ENCODE measurements at places on chromosomes 2 and 18.
A peak's percentile ranks its signal among the peaks of the same experiment; 100 is the strongest.

DNA sequence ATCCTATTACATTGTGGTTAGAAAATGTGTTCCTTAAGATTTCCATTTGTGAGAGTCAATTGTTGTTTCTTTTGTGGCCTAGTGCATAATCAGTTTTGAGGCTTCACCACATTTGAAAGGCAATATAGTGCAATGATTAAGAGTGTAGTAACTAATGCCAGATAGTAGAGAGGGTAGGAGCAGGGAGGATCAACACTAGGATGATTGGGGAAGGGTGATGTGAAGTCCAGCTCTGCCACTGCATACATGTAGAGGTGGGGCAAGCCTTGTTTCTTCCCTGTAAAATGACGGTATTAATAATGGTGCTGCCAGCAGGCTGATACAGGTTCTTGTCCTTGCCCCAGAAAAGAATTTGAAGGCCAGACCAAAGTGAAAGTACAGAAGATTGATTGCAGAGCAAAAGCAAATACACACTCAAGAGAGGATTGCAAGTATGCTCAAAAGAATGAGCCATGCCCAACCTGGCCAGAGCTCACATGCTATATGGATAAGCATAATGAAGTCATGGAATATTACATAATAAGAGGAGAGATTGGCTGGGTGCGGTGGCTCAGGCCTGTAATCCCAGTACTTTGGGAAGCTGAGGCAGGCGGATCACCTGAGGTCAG lies 8.0 kb downstream of the SP100 start:
- no peak for DNase-seq

DNA sequence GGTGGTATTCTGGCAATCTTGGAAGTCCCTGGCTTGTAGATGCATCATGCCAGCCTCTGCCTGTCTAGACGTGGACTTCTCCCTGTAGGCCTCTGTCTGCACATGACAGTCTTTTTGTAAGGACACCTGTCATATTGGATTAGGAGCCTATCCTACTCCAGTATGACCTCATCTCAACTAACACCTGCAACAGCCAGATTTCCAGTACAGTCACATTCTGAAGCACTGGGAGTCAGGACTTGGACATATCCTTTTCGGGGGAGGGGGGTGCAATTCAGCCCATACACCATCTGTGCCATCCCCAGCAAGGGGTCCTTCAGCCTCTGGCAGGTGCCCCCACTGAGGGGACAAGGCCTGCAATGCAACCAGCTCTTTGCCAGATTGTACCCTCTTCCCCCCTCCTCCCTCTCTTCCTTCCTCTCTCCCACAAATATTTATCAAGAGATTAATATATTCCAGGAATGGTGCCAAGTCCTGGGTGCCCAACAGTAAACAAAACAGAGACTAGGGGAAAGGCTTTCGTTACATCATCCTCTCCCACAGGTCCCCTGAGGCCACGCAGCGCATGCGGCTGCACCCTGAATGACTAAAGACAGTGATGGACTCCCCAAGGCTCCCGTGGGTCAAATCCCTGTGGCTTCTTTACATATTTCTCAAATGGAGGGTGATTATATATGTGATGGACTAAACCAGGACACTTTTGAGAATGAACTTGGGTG lies 20.5 kb upstream of the MYCN start:
- DNase-seq: peak; percentile 24

DNA sequence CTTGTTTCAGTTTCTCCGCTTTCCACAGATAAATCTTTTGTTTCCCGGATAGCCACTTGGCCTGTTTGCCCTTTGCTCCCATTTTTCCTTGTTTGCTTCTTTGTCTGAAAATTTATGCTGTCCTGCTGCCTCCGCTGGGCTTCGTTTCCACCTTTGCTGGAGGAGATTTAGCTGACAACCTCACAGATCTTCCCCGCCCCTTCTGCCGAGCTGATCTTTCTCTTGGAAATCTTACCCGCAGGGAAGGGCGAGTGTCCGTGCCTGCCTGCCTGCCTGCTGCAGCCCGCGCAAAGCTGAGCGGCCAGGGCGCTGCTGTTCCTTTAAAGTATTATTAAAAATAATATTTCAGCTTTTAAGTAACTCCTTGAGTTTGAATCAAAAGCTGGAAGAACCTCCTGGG lies 1.4 kb upstream of the XRCC5 start:
- DNase-seq: no peak

- DNase-seq: no peak
Observed at GRCh38 chr2:166373539-166373938, 2.2 kb downstream of the SCN9A start.

DNA sequence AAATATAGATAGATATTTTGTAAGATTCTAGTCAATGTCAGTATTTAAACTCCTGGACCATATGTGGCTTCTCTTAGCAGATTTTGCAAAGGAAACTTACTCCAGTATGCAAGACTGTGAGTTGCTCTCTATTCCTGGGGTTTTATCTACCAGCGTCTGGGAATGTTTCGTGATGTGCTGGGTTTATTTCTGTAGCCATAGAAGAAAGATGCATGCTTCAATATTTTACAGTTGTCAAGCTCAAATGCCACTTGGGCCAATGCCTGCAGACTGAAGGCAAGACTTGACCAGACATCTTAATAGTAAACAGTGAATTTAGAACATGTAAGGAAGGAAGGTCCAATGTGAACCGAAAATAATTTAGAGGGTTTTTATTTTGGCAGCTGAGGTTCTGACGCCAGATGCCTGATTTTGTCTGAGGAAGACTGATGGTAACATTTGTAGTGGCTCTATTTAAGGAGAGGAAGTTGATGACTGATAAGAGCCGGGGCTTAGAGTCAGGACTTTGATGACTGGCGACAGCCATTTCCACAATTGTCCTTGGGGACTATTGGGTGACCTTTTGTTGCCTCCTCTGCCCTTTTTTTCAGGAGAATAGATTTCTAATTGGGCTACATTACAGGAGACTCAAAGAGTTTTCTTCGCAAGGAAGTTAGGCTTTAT lies 154.3 kb downstream of the RAPGEF4 start:
- peak; percentile 18 for DNase-seq

- no peak for DNase-seq
Observed at GRCh38 chr18:4271952-4272351, 183.2 kb downstream of the DLGAP1 start.

DNA sequence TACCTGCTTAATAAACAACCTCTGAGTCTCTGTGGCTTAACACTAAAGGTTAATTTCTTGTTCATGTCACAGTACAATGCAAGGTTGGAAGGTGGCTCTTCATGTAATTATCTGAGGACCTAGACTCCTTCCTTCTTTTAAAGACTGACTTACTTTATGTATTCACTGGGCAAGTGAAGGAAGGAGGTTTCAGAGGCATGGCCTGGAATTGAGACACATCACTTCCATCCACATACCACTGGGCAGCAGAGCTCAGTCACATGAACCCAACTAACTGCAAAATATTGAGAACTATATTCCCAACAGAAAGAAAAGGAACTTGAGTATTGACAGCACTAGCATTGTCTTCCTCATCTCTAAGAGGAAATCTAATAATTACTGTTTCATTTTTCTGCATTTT lies 57.5 kb upstream of the FN1 start:
- DNase-seq: no peak

- no peak for DNase-seq
Observed at GRCh38 chr2:175010848-175011254, 5.7 kb upstream of the CHN1 start.

DNA sequence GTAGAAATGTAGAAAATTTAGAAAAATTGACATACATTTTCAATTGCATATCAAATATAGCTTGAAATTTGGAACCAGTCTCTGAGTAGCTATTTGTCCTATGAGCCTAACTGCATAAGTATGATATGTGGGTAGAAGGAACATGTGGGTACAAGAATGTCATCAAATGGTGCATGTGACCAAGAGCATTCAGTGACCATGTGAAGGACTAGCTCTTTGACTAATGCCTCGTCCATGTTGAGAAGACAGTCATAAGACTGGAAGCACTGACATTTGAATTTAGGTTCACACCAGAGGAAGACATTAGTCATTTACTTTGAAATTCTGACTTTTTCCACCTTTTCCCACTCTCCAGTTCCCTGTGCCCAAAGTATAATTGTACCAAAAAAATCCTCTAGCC lies 12.6 kb downstream of the MRPL44 start:
- no peak for DNase-seq

GRCh38 chr2:25726522-25726921 lies 53.1 kb upstream of the DTNB start:
- DNase-seq: no peak

- DNase-seq: no peak
Observed at GRCh38 chr2:46323730-46324129, 26.5 kb downstream of the EPAS1 start.

DNA sequence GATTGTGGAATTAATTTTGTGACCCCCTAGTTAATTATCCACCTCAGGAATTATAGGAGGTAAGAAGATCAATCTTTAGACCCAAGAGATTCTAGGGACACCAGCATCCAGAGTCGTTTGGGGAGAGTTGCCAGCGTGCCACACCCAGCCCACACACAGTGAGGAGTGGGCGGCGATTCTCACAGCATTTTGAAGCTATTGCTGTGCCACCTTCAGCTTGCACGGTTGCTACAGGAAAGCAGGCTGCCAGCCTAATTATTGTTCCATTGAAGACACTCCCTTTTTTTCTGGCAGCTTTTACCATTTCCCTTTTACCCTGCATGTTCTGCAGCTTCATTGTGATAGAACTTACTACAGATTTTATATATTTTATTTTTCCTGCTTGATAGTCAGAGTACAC lies 13.1 kb upstream of the MYL12A start:
- DNase-seq: no peak

GRCh38 chr2:109085912-109086742 lies 42.9 kb upstream of the SH3RF3 start:
- no peak for DNase-seq

GRCh38 chr18:44853430-44853829 lies 172.7 kb downstream of the SETBP1 start:
- no peak for DNase-seq

GRCh38 chr2:23838581-23838980 lies 88.3 kb downstream of the ATAD2B start:
- no peak for DNase-seq

DNA sequence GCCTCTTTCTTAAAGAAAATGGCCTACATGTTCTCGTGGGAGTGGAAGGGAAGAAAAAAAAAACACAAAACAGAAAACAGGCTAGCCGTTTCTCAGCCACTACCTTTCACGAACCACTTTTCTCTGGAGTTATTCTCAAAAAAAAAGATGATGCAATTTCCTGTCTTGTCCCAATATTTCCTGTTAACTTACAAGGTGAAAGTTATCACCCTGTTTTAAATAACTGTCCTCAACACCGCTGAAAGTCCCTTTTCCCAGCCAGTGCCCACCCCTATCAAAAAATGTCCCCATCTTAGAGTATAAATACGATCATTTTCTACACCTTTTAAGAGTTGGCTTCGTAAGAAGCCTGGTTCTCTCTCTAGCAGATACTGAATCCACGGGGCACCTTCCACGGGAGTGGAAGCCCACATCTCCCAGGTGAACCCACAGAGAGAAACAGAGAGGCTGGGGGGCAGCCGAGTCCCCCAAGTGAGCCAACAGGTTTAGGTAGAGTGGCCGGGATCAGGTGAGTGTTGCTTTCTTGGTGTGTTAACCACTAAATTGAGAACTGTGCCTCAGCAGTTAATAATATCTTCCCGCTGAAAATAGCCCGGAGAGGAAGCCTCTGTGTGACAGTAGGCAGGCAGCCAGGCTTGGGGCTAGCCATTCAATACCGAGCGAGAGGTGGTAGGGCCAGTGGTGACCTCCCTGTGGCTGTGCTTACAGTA lies 15.9 kb downstream of the SMAD7 start:
- DNase-seq: peak; percentile 53

DNA sequence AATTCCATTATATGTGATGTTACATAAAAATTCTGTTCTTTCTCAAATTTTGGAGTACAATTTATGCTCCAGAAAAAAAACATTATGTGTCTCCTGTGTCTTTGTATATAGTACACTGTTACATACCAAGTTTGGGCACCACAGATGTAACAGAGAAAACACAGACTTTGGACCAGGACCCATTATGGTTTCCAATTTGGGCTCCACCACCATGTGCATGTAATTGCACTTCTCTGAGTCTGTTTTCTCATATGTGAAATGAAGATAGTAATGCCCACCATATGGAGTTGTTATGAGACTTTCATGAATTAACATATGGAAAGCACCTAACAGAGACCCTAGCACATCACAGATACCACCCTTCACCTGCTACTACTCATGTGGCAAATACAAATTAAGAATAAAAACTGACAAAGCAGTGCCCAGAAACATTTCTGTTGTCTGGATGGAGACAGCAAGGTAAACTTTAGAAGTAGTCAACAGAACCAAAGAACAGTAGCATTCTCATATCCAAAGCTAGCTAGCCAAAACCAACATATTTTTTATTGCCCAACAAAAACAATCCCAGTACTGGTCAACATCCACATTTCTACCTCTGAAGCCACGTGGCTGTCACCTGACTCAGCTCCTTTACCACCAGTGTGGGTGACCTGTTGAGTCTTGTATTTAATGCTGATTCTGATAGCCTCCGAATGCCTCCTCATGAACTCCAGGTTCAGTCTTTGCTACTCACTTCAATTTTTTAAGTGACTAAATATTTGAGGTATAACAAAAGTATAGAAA lies 42.9 kb downstream of the ANTXR1 start:
- DNase-seq: no peak

DNA sequence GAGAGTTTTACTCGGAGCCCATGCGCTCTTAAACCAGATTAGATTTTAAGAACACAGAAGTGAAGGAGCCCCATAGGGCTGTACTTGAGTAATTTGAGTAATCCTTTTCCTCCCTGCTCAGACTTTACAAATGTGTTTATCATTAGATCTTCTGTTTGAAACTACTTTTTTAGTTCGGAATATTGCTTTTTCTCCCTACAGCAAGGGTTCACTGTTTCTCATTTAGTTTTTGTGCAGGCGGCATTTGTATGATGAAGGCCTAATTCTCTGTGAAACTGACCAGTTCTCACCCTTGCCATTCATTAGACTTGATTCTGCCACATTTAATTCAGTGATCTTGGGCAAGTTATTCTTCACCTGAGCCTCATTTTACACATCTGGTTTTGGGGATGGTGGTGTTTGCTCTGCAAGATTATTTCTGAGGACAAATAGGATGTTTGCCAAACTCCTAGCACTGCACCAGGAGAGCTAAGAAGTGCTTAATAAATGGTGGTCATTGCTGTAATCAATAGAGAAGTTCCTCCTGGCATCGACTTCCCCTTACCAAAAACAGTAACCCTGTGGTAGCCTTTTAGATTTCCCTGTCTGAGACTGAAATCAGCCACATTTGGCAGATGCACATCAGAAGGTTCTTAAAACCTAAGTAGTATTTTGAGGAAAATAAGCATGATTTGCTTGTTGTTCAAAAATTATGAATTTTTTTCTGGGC lies 2.2 kb downstream of the B3GNT2 start:
- peak; percentile 71 for DNase-seq

- DNase-seq: no peak
Observed at GRCh38 chr2:216210701-216211540, 101.8 kb downstream of the XRCC5 start.

- no peak for DNase-seq
Observed at GRCh38 chr2:13006426-13006825, 289.7 kb downstream of the TRIB2 start.

GRCh38 chr2:135637456-135638087 lies 104.1 kb upstream of the UBXN4 start:
- no peak for DNase-seq

- DNase-seq: no peak
Observed at GRCh38 chr2:220847589-220847988, 724.5 kb downstream of the EPHA4 start.

Data from NB4 (cell line).